ENCODE measurements at places on chromosomes 2 and 18. TPM values are rescaled to one million over a fixed set of nuclear protein-coding genes. Genes with fewer than 3 reads are reported as not detected.

IL1RL2 gene
- total RNA-seq: 0.68 TPM

DNA sequence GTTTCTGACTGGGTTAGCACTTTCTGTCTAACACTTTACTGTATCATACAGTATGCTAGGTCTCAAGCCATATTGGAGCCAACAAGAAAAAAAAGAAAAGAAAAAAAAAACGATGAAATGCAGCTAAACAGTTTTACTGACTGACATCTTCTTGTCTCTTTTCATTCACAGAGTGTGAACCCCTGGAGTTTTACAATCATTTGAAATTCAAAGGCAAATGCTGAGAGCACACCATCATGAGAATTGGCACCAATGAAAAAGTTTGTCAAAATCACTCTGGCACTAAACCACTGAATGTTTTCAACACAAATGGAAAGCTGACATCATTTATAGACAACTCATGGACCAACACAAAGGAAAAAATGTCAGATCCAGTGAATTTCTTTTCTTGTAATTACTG is 513.3 kb downstream of the LRRTM4 start:
- no peak overlapping the region for H3K4me3 ChIP-seq
- H3K4me1 ChIP-seq: no peaks in the 10 kb centered on the region
- no peak for DNase-seq
- no peaks in the 10 kb centered on the region for H3K27me3 ChIP-seq
- no peaks in the 10 kb centered on the region for H3K36me3 ChIP-seq
- no peak overlapping the region for H3K27ac ChIP-seq

GRCh38 chr2:241639385-241639784 is 1.9 kb downstream of the ATG4B start:
- no peak overlapping the region for H3K27ac ChIP-seq
- no peak overlapping the region for H3K4me3 ChIP-seq
- peaks cover 21% of the 10 kb centered on the region for H3K4me1 ChIP-seq

DNA sequence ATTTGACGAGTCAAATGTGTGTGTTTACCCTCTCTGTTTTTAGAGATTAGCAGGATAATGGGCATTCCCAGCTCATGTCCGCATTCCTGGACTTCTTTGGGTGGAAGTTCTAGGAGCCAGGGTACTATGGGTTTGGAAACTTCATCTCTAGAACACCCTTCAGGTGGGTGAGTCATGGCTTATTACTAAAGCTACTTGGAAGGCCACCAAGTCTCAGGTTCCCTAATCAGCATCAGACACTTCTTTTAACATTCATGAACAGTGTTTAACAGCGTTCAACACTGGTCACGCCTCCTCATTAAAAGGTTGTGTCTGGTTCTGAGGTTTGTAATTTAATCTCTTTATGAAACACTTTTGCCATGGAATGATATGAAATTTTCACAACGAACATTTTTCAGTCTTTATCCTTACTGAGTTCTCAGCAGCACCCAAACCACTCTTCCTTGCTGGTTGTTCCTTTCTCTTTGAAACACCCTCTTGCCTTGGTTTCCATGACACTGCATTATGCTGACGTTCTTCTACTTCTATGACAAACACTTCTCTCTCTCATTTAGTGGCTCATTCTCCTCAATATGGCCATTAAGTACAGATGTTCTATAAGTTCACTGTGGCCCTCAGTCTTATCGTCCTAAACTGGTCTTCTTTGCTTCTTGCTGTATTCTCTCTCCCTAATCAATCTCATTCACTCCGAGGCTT is 49.3 kb downstream of the MMADHC start:
- no peak overlapping the region for H3K27ac ChIP-seq
- H3K27me3 ChIP-seq: no peaks in the 10 kb centered on the region
- no peak overlapping the region for H3K4me3 ChIP-seq

- H3K4me3 ChIP-seq: no peak overlapping the region
- H3K36me3 ChIP-seq: no peaks in the 10 kb centered on the region
- H3K4me1 ChIP-seq: peaks cover 10% of the 10 kb centered on the region
- no peak overlapping the region for H3K27ac ChIP-seq
- no peak for DNase-seq
Measured at GRCh38 chr2:109057686-109058085, 68.7 kb upstream of the EDAR start.

- H3K36me3 ChIP-seq: no peaks in the 10 kb centered on the region
- H3K4me3 ChIP-seq: peak within 1 kb of the TSS; percentile 84
- DNase-seq: no peak
- no peaks in the 10 kb centered on the region for H3K27me3 ChIP-seq
- no peaks in the 10 kb centered on the region for H3K4me1 ChIP-seq
Measured at GRCh38 chr2:197675246-197675645, at the start of gene RFTN2. Gene RFTN2, minus strand, starts transcription at chr2:197675587. Its CDS starts 129 bp downstream, at chr2:197675458.

DNA sequence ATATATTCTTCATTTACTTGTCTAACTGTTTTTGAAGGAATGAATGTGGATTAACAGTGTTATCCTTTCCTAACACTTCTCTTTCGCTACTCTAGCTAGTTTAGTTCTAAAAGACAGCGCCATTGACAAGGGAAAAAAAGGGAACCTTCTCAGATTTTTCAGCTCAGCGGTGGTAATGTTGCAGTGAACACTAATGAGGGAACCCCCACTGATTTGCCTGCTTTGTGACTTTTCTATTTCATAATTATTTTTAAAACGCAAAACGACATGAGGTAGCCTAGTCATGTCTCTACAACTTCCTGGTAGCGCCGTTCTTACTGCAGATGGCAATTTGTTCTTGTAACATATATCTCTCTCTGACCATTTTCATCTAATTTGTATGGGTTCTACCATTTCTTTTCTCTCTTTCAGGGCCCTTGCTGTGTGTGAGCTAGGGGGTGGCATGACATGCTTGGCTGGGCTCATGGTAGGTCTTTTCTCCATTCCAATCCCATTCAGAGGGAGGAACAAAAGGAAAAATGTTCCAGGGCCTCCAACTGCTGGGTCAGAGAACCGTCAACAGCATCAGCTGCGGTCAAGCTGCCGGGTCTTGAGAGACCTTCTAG is 235.5 kb upstream of the SIX3 start:
- H3K4me1 ChIP-seq: no peaks in the 10 kb centered on the region
- no peak overlapping the region for H3K4me3 ChIP-seq
- no peaks in the 10 kb centered on the region for H3K36me3 ChIP-seq
- H3K27me3 ChIP-seq: no peaks in the 10 kb centered on the region

DNA sequence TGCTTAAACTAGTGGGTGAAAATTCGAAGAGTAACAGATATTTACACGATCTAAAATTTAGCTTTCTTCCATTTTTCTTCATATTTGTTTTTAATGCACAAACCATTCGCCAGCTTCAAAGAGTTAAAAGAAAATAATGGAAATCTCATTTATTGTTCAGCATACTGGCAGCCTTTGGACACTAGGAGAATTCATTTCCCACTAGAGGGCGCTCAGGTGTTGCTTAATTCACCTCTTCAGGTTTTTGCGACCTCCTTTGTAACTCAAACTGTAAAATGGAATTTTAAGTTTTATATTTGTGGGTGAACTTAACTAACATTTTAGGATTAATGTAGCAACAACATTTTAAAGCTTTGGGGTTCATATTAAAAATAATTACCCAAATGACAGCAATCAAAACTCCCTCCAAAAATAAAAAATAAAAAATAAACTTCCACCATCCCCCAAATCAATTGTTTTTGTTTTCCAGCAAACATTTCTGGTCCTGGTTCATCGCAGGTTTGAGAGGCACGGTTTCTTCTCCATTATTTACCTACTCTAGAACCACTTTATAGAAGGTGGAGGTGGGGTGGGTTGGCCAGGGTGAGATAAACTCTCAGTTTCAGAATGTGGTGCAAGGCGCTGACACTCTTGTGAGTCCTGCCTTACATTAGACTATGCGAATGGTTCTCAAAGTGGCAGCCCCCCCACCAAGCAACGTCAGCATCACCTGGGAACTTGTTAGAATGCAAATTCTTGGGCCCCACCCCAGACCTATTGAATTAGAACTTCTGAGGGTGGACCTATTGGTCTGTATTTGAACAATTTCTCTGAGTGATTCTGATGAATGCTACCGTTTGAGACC is 24.7 kb upstream of the PNPT1 start:
- no peak overlapping the region for H3K27ac ChIP-seq
- H3K4me3 ChIP-seq: no peak overlapping the region
- H3K4me1 ChIP-seq: no peaks in the 10 kb centered on the region
- no peaks in the 10 kb centered on the region for H3K27me3 ChIP-seq
- no peaks in the 10 kb centered on the region for H3K36me3 ChIP-seq

- no peaks in the 10 kb centered on the region for H3K36me3 ChIP-seq
- no peak overlapping the region for H3K27ac ChIP-seq
- no peaks in the 10 kb centered on the region for H3K27me3 ChIP-seq
- H3K4me3 ChIP-seq: no peak overlapping the region
Measured at GRCh38 chr2:57936216-57936615, 110.4 kb upstream of the VRK2 start.

DNA sequence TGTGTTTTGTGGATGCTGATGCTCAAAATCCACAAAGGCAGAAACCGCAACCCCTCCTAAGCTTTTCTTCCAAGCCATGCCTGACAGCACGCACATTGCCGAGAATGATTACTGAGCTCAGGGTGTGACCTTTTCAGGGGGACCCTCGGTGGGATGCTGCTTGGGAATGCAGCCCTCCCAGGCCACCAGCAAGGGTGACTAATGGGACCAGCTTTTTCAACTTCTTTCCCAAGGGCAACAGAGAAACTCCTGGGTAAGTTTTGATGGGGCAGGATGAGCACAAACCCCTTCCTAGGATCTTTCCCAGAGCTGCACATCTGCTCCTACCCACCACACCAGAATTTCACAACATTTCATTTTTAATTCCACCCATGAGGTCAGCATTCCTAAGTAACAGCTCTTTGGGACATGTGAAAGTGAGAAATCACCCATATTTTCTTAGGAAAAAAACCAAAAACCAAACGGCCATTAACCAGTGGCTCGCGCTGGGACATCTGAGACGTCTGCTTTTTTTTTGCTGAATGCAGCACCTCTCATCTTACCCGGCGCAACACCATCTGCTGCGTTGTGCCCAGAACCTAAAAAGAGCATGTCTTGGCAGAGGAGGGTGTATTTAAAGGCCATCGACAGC is 119.0 kb downstream of the ARL4C start:
- H3K36me3 ChIP-seq: no peaks in the 10 kb centered on the region
- no peak overlapping the region for H3K4me3 ChIP-seq
- no peak overlapping the region for H3K27ac ChIP-seq
- H3K4me1 ChIP-seq: no peaks in the 10 kb centered on the region
- no peaks in the 10 kb centered on the region for H3K27me3 ChIP-seq
- no peak for DNase-seq

- no peaks in the 10 kb centered on the region for H3K27me3 ChIP-seq
- no peak for DNase-seq
- H3K4me3 ChIP-seq: no peak overlapping the region
- no peak overlapping the region for H3K27ac ChIP-seq
Measured at GRCh38 chr2:88117973-88118372, 9.9 kb downstream of the FABP1 start.

DNA sequence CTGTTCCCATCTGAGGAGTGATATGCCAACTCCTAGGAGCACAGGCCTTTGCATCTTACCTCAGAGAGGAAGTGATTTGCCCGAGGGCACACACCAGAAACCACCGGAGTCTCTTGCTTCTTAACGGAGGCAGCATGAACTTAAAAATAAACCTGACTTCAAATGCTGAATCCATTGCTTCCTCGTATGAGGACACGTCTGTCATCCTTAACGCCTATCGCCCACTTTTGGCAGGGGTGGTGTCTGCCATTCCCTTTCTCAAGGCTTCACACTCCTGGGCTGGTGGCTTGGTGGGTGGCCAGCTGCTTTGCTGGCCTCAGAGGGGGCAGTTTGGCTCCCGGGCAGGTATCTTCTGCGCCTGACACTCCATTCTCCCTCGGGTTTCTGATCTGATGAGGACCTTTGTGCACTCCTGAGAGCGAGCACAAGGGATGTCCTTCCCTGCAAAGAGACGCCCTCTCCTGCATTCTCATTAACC is 1.1 kb upstream of the PREB start:
- no peaks in the 10 kb centered on the region for H3K27me3 ChIP-seq
- peaks cover 8% of the 10 kb centered on the region for H3K4me1 ChIP-seq
- no peak overlapping the region for H3K4me3 ChIP-seq
- no peak for DNase-seq
- H3K27ac ChIP-seq: no peak overlapping the region
- H3K36me3 ChIP-seq: peaks cover 16% of the 10 kb centered on the region

- no peak for DNase-seq
- H3K27ac ChIP-seq: no peak overlapping the region
- no peaks in the 10 kb centered on the region for H3K4me1 ChIP-seq
- no peak overlapping the region for H3K4me3 ChIP-seq
Measured at GRCh38 chr2:221822416-221822815, 250.3 kb upstream of the EPHA4 start.

- no peak overlapping the region for H3K27ac ChIP-seq
- no peak overlapping the region for H3K4me3 ChIP-seq
- H3K36me3 ChIP-seq: no peaks in the 10 kb centered on the region
- no peak for DNase-seq
Measured at GRCh38 chr2:66594001-66594400, 159.1 kb downstream of the MEIS1 start.

- no peak overlapping the region for H3K4me3 ChIP-seq
- peaks cover 1% of the 10 kb centered on the region for H3K36me3 ChIP-seq
- no peak overlapping the region for H3K27ac ChIP-seq
- no peaks in the 10 kb centered on the region for H3K4me1 ChIP-seq
- no peaks in the 10 kb centered on the region for H3K27me3 ChIP-seq
- no peak for DNase-seq
Measured at GRCh38 chr2:214800180-214800579, 9.3 kb downstream of the BARD1 start.

GRCh38 chr2:191108331-191108730 is 42.5 kb downstream of the STAT4 start:
- no peaks in the 10 kb centered on the region for H3K36me3 ChIP-seq
- DNase-seq: no peak
- no peak overlapping the region for H3K4me3 ChIP-seq

DNA sequence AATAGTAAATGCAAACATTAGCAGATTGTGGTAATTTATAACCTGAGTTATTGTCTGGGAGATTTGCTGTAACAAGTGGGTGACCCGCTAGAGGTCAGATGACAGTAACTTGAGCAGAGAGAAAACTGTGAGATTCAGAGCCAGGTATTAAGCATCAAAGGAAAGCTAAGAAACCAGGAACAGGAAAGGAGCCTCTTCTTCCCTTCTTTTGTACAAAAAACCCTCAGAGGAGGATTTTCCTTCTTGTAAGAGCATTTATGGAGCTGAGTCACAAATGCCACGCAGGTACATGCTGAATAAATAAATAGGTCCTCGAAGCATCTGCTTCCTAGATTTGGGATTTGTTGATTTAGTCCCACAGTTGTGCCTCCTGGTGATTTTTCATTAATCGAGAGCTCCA is 146.5 kb downstream of the SH3BP4 start:
- H3K27me3 ChIP-seq: no peaks in the 10 kb centered on the region
- H3K36me3 ChIP-seq: no peaks in the 10 kb centered on the region
- no peak overlapping the region for H3K27ac ChIP-seq
- H3K4me3 ChIP-seq: no peak overlapping the region
- peaks cover 6% of the 10 kb centered on the region for H3K4me1 ChIP-seq
- no peak for DNase-seq

GRCh38 chr2:158197940-158198339 is 96.3 kb downstream of the UPP2 start:
- H3K4me3 ChIP-seq: no peak overlapping the region
- H3K4me1 ChIP-seq: no peaks in the 10 kb centered on the region
- no peaks in the 10 kb centered on the region for H3K36me3 ChIP-seq
- DNase-seq: no peak

- H3K27me3 ChIP-seq: no peaks in the 10 kb centered on the region
- H3K36me3 ChIP-seq: no peaks in the 10 kb centered on the region
- H3K27ac ChIP-seq: no peak overlapping the region
- H3K4me1 ChIP-seq: no peaks in the 10 kb centered on the region
- DNase-seq: no peak
Measured at GRCh38 chr2:9032121-9032520, 28.6 kb upstream of the MBOAT2 start.

GRCh38 chr2:171879865-171880264 is 14.2 kb downstream of the SLC25A12 start:
- peaks cover 15% of the 10 kb centered on the region for H3K4me1 ChIP-seq
- H3K27me3 ChIP-seq: no peaks in the 10 kb centered on the region
- peaks cover 2% of the 10 kb centered on the region for H3K36me3 ChIP-seq

GRCh38 chr2:207483477-207483876 is 46.3 kb upstream of the CREB1 start:
- H3K4me1 ChIP-seq: peaks cover 12% of the 10 kb centered on the region
- no peaks in the 10 kb centered on the region for H3K27me3 ChIP-seq
- H3K36me3 ChIP-seq: no peaks in the 10 kb centered on the region

All from thoracic aorta (tissue), 2 donors.